ENCODE measurements at places on chromosomes 4 and X. TPM values are rescaled to one million over a fixed set of nuclear protein-coding genes. Genes with fewer than 3 reads are reported as not detected.

ARHGAP36 gene
- total RNA-seq, result 1.7 TPM

DNA sequence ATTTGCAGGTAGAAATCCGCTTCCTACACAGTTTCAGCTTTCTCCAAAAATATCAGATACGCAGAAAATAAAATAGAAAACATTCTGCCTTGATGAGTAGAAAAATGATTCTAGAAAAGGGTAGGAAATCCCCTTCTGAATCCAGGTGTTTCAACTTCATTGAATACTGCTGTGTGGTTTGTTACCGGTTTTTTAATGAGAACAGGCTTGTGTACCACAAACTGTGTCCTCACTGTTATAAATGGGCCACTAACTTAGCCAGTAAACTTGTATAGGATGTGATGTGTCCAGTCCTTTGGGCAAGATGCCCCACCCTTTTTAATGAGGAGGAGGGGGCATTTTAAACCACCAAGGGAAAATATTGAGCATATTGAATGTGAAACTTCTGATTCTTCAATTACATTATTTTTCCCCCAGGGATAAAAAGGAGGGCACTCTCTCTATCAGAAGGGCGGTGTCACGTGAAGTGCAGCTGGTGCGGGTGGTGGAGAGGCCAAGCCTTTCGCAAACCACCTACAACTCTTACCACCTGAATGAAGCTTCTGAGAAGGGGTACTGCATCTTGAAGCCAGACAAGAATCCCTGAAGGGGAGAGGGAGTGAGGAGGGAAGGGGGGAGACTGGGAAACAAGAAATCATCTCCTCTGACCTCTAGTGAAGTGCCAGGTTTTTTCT lies 4.5 kb downstream of the CXXC4 start:
- no peak for DNase-seq

GLRA3 gene
- total RNA-seq, result 0.05 TPM

- DNase-seq, result no peak
Observed at GRCh38 chrX:56231537-56232090, 542 bp upstream of the KLF8 start.

- no peak for DNase-seq
Observed at GRCh38 chrX:87874043-87874442, 356.4 kb downstream of the KLHL4 start.

DNA sequence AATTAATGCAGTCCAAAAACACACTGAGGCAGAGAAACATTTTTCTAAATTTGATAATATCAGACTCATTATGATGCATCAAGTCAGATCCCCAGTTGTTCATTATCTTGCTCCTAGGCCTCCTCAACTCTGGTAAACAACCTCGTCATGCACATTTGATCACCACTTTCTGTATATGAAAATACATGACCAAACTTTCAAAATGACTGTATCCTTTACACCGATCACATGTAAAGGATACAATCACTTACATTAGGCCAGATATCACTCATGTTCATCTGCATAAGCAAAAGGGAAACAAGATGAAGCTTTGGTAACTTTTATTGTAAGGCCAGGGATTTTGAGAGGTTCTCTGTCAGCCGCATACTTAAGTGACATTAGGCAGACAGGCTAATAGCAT lies 99.4 kb upstream of the IL1RAPL1 start:
- DNase-seq, result no peak

- DNase-seq, result no peak
Observed at GRCh38 chr4:140250989-140251552, 97.1 kb upstream of the MAML3 start.

- peak; percentile 12 for DNase-seq
Observed at GRCh38 chr4:183098019-183098722, 886 bp upstream of the WWC2 start.

DNA sequence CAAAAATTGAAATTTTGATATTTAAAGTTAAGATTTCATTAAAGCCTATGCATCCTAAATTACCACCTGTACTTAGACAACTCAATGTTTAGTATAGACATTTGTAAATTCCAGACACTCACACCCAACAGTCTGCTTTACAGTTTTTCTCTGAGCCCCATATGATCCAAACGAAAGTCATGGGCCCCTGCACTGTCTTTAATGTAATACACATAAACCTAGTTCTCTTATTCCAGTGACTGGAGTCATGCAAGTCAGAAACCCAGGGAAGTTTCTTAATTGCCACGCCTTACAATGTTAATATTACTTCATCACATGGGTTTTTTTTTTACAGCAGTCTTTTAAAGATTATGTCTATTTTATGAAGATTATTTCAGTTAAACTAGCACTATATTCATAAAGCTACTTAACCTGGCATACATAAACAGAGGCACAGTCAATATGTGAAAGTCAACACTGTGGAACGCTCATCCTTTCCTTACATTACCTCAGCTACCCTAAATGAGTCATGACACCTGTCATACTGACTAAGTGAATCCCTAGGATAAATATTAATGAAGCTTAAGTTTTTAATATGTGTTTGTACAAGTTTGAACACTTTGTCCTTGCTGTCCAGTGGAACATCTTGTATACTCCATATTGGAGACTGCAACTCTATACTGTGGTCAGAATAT lies 67.7 kb upstream of the H2AZ1 start:
- DNase-seq, result no peak

DNA sequence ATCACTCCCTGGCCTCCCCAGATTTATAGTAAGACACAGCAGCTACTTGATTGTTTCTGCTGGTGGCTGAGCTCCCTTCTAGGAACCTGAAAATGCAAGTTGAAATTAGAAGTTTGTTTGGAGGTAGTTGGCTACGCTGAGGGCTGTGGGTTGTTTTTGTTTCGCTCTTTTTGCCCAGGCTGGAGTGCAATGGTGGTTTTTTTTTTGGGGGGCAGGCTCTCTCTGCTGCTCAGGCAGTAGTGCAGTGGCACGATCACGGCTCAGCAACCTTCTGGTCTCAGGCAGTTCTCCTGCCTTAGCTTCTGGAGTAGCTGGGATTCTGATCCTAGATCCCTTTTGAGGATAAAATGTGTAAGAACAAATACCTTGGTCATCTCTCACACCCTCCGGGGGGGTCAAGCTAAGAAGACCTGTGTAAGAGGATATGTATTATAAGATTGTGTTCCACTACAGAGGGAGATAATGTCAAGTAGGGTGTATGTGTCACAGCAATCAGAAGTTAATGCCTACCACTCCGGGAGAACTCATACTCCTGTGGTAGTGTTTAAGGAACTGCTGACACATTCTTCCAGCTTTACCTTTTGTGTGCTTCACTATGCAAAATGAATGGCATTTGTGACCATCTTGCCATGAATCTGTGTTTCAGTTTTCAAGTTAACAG lies 9.7 kb downstream of the JADE1 start:
- no peak for DNase-seq

DNA sequence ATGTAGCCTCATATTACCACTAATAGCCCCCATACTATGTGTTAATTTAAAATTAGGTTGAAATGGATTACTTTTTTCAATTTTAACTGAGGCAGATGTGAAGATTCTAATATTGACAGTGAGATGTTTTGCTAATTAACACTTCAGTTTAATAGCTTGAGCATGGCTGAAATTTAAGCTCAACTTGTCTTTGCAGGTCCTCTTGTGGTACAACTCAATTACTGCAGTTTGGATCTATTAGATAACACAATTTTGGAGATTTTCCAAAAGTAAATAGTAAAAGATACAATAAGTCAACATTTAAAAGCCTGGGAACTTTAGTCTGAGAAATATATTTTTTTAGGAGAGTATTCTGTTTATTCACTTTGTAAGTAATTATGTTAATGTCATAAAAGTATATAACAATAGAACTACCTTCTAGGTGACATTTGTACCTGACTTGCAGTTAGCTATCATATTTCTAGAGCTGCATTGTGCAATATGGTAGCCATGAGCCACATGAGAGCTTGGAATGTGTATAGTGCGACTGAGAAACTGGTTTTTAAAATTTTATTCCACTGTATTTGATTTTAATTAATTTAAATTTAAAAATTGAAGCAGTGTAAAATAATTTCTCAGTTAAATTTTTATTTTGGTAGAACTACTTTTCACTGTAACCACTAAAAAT lies 73.1 kb upstream of the FMR1 start:
- DNase-seq, result no peak

GRCh38 chr4:15410750-15411149 lies 17.1 kb upstream of the C1QTNF7 start:
- peak; percentile 89 for DNase-seq

DNA sequence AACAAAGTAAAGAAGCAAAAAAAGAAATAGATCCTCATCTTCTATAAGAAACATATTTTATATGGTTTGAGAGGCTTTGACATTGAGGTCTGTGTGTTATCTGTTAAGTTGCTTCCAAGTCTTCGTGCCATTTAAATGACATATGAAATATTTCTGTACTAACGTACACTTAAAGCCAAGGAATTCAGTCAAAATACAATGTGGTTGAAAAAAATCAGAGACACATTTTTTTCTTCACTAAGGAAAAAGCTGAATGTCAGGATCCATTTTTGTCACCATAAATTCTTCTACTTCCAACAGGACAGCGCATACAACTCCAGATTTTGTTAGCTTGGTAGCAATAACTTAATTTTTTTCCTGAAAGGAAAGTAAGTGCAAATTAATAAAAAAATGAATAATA lies 168.5 kb downstream of the FAT4 start:
- no peak for DNase-seq

CENPVL3 gene
- total RNA-seq, result 0.14 TPM

MBTPS2 gene
- 2.4 TPM for total RNA-seq

TLL1 gene
- total RNA-seq, result 0.24 TPM

DNA sequence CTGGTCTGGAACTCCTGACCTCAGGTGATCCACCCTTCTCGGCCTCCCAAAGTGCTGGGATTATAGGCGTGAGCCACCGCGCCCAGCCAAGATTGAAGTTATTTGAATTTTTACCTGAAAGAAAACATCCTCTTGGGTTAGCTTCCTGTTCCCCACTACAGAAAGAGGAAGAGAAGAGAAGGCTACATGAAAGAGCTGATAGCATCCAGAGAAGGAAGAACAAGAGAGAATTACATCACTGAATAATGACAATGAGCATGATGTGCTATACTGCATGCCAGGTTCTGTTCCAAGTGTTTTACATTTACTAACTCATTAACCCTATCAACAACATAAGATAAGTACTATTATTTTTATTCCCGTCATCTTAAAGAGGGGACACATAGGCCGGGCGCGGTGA lies 11.5 kb upstream of the TBC1D1 start:
- DNase-seq, result no peak

DNA sequence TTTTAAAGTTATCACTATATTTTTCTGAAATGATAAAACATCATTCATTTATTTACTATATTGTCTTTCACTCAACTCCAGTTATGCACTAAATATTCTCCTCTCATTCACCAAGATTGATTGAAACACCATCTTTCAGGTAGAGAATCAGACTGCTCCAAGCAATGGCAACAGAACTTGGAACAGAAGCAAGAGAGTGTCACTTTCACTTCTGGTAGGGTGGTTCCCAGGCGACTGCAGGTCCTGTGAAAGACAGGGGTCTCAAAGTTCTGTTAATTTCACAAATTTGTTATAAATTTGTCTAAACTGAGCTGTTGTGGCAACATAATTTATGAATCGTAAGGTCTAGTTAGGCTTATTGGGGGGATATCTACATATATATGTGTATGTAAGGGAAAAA lies 47.8 kb downstream of the RHOH start:
- DNase-seq, result no peak

DNA sequence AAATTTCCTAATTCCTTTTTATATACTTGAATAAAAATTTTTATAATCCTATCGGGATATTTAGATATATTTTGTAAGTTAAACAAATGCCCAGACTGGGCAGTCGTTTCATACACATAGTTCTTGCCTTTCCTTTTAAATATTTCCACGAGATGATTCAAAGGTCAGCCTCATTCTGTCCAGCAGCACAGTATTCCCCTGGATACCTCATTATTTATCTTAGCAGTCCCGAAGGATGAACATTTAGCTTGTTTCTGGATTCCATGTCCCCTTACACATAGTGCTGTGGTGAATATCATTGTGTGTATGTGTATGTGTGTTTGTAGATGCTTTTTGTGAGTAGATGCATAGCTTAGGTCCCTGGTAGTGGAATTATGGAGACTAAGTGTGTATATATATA lies 38.3 kb downstream of the RAPGEF2 start:
- DNase-seq, result no peak

IL21 gene
- total RNA-seq, result 0.19 TPM

DNA sequence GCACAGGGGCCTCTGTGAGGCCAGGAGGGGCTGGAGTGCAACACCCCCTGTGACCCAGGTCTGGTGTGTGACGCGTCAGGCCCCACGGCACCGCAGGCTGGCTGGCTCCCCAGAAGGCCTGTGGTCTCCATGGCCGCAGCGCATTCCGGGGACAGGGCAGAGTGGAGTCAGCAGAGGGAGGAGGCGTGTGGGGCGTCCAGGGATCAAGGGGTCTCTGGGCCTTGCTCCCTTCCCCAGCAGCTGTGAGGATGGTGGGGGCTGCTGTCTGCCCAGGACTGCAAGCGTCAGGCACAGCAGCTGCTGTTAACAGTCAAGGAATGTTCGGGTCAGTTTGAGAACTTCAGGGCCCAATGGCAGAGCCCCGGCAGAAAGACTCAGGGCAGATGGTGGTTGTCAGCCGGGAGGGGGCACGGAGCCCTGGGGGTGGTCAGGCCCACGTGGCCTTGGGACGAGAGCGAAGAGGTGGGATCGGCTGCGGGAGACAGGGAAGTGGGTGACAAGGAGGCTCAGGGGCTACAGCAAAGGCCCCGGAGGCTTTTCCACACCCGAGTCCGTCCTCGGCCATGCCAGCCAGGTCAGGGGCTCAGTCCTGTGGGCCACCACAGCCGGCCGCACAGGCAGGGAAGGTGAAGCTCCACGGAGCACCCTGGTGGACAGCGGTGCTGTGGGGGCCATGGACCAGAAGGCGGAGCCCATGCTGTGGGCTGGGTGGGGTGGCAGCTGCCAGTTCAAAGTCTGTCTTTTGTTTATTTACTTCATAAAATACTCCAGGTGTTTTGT lies 18.3 kb downstream of the PCGF3 start:
- DNase-seq, result no peak

DNA sequence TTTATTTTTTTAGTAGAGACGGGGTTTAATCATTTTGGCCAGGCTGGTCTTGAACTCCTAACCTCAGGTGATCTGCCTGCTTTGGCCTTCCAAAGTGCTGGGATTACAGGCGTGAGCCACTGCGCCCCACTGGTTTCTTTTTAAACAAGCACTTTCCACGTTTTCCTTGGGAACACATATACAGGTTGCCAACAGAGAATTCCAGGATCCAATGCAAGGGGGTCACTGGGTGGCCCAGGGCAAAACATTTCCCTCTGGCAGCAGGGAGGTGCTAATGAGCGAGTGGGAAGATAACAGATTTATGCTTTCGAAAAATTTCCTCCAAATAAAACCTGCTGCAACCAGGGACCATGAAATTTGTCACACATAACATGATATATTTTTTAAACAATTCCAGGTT lies 41.1 kb downstream of the ADRA2C start:
- no peak for DNase-seq

- DNase-seq, result peak; percentile 47
Observed at GRCh38 chr4:4386736-4387392, at the start of gene NSG1. Gene NSG1 (plus strand): TSS chr4:4387102. CDS start chr4:4387630, 528 bp downstream.

All from thymus (tissue), 14 donors.